ENCODE measurements at places on chromosomes 12 and 14.

DNA sequence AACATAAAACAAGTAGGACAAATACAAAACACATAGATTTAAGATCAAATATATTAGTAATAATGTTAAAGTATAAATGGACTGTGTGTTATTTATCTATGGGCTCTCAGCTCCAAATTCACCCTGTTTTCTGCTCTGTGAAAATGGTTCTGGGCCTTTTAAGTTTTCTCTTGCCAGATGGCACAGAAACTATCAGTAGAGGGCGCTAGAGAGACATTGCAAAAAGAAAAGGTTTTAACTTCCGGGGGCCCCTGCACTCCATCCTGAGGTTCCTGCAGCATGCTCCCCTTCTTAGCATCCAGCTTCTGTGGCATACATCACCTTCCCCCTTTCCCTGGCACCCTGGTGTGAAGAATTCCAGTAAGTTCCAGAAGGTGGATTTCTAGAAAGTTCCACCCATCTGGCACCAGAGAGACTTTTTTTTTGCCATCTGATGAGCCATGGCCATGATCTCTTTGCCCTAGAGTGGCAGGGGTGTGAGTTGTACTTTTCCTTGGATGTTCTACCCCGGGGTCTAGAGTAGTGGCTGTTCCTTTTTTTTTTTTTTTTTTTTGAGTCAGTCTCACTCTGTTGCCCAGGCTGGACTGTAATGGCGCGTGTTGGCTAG is 29.3 kb downstream of the ZCRB1 start:
- no peak for DNase-seq

DNA sequence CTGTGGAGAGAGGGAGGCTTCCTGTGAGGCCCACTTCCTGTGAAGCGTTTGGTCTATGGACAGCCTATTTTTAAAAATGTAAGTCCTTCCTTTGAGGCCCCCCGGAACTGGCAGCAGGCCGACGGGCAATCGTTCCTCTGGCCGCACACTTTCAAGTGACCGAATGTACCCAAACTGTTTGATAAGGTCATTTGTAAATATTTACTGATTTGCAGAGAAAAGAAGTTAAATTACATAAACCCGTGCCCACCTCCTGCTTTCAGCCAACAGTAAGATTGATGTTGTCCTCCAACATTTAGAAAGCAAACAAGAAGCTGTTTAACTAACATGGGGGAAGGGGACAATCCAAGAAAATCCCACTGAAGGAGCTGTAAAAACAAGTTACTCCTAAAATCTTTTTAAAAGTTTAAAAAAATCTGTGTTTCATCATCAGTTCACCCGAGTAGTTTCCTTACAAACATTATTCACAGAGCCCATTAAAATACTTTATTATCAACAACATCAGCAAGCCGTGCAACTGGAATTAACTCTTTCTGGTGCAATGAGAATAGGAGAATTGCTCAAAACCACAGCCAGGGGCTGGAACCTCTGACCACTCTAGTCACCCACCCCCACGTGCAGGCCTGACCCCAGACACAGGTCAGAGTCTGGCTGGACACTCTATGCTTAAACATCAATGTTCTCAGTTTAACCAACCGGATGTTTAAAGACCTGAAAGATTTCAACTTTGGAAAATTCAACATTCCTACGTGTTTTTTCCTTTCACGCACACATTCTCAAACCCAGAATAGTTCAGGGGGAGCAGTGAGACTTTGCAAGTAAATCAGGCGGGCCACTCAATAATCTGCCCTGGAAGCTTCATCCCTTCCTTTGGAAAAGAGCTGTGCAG is 65.3 kb downstream of the FOXN3 start:
- DNase-seq = peak; percentile 21

- no peak for DNase-seq
These were observed 3.8 kb upstream of the PLEKHG6 start for GRCh38 chr12:6306599-6307220.

GRCh38 chr14:96167224-96168148 is 37.2 kb upstream of the BDKRB2 start:
- DNase-seq = no peak

GRCh38 chr12:67239061-67239460 is 30.1 kb upstream of the CAND1 start:
- DNase-seq = no peak

GRCh38 chr12:107513636-107514400 is 171.8 kb upstream of the PWP1 start:
- DNase-seq = no peak

GRCh38 chr12:4274396-4275015 is 944 bp downstream of the CCND2 start:
- no peak for DNase-seq

GRCh38 chr14:91095178-91095577 is 18.7 kb upstream of the DGLUCY start:
- no peak for DNase-seq

GRCh38 chr12:97835541-97835940 is 372.9 kb downstream of the RMST start:
- no peak for DNase-seq

DNA sequence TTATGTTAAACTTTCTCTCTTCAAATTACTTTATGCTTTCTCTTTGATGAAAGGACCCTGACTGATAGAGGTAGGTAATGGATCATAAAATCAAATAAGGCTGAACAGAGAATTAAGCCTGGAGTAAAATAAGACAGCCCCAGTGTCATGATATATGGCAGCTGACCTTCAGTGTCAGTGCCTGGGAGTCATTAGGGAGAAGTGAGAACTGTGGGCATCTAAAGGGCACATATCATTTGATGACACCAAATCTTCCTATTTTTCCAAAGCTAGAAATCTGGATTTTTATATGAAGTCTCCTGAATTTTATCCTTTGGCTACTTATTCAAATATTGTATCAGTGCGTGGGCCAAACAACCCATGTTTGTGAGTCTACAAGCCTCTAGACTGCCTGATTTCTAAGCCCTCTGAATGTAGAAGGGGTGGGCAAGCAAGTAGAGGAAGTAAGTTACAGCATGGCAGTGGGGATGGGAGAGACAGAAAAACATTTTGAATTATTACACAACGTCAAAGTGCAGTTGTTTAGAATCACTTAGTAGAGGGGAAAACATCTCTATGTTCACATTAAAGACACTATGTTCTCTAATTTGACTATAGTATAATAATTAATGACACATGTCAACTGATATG is 10.0 kb downstream of the SLC39A9 start:
- DNase-seq = no peak

- no peak for DNase-seq
These were observed 1.1 kb downstream of the BCAT1 start for GRCh38 chr12:24947541-24948419.

DNA sequence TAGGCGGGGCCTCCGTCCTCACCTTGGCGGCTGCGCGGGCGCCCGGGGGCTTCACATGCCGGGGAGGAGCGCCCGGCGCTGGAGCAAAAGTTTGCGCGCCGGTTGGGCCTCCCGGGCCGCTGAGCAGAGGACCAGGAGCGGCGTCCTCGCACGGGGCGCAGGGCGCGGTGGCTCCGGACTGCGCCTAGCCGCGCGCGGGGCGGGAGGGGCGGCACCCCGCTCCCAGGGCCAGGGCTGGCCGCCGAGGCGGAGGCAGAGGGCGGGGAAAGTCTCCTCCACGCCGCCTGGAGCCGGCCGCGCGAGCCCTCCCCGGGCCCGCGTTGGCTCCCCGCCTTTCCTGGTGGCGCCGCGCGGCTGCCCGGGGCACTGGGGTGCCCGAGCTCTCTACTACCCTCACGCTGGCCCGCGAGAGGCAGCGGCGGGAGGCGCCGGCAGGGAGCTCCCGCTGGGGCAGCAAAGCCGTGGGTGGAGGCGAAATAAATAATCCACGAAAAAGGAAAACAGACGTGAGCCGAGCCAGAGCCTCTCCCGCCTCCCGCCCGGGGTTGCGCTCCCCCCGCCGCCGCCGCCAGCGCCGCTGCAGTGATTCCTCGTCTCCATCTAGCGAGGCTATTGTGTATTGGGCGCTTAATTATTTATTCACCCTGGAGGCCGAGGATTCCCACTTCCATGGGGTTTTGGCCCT is 400 bp upstream of the PRIMA1 start:
- no peak for DNase-seq

GRCh38 chr12:101838628-101839323 is 8.0 kb upstream of the GNPTAB start:
- no peak for DNase-seq

DNA sequence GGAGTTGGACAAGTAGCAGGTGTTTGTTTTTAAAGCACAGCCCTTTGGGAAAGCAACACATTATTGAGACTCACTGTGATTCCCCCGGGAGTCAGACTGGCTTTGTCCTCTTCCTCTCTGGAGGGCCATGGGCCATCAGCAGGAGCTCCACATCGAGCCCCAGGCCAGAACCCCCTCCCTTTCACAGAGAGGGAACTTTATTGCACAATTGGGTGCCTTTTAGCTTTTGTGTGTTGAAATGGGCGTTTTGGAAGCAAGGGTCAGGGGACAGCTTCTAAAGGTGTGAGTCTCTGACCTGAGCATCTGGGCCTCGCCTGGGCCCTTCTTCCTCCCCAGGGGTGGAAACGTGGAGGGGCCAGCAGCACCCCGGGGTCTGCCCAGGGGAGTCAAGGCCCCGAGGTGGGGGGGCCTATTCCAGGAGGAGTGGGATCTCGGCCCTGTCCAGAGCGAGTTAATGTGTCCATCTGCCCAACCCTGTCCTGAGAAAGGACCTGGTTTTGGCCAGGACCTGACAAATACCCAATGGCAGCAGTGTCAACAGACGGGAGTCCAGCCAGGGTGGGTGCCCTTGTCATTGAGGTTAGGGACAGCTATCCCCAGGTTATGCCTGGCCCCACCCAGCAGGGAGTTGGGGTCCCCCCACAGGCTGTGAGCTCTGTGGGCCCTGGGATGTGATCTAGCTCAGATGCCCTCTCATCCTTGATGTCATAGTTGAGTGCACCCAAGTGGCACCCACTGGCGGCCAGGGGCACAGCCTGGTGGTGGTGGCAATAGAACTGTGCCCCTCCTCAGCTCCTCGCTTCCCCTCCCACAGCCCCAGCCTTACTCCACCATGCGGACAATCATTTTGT is 37.1 kb downstream of the SLC8B1 start:
- DNase-seq = no peak

- no peak for DNase-seq
These were observed 413.4 kb downstream of the BCL11B start for GRCh38 chr14:98858561-98858960.

DNA sequence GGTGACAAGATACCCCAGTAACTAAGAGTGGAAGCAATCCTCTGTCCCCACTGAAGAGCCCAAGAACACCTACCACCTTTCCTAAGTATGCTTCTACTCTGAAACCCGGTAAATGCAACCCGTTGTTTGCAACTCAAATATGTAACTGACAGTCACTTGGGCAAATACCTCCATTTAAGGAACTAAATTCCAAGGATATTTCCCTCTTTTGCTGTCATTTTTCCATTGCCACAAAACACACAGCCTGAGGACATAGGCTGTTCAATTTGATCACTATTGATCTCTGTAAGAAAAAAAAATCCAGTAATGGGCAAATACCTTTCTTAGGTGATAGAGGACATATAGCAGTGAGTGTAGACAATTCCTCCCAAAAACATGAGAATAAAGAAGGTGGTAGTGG is 6.6 kb upstream of the PHLDA1 start:
- DNase-seq = no peak

- DNase-seq = no peak
These were observed 12.6 kb downstream of the RASSF8 start for GRCh38 chr12:25970916-25971653.

All from naive thymus-derived CD8-positive, alpha-beta T cell (primary cell).